T-helper 17 cell (primary cell): ENCODE measurements at places on chromosomes 2 and 18.

DNA sequence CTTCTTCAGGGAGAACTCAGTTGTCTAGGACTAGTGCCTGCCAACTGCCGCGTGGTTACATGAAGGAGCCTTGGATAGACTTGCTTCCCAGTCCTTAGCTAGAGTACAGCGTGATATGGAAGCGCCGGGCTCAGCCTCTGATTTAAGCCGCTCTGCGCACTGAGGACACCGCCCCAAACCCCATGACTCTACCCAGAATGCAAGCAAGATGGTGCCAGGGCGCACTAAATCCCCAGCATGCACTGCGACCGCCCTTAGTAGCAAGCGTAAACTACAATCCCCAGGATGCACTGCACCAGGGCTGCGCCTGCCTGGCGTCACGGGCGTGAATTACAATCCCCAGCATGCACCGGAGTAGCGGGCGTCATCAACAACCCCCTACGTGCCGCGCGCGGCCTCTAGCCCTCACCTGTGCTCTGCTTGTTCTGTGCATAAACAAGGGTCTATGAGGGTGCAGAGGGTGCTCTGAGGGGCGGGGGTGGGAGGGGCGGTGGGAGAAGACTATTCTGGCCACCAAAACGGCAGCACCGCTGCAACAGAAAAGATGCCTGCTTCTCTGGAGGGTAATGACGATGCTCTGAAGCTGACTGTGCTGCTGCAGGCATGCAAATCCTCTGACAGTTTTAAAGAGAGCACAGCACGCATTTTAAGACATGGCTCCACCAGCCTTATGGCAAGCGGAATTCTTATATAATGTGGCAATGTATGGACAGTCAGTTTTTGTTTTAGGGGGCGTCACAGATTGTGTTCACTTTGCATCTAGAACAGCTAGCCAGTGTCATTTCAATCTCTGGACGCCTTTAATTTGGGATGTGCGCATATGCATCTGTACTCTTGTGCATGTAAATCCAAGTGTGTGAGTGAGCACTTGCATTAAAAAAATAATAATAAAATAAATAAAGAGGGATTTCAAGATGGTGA is 282.5 kb upstream of the MYT1L start:
- DNase-seq: peak; percentile 53

- DNase-seq: no peak
Measured at GRCh38 chr2:16607301-16607700, 58.3 kb downstream of the CYRIA start.

- no peak for DNase-seq
Measured at GRCh38 chr2:174764280-174765255, at the start of gene CHRNA1. CHRNA1 (minus strand) TSS chr2:174764472; CDS start chr2:174764394, 78 bp downstream.

DNA sequence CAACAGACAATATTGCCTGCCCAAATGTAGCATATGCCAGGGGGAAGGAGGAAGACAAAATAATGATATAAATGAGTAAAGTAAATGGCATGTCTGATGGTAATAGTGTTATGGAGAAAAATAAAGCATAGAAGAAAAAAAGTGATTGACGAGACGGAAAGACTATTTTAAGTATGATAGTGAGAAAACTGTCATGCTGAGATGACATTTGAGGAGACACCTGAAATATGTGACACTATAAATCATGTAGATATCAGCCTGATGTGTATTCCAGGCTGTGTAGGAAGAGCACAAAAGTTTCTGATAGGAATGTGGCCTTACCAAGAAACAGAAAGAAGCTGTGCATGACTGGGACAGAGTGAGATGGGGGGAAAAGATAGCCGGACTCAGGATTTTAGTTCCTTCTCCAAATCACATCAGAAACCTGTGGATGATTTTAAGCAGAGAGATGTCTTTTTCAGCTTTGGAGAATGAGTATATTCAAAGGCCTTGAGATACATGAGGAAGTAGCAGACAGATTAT is 387.3 kb upstream of the SYT4 start:
- DNase-seq: no peak

GRCh38 chr18:3170441-3171161 is 49.2 kb downstream of the MYOM1 start:
- no peak for DNase-seq

- DNase-seq: no peak
Measured at GRCh38 chr2:182826064-182826463, 40.4 kb downstream of the FRZB start.

GRCh38 chr2:143559147-143559546 is 429.9 kb downstream of the ARHGAP15 start:
- DNase-seq: no peak

- no peak for DNase-seq
Measured at GRCh38 chr2:156918410-156918809, 339.1 kb upstream of the GALNT5 start.

DNA sequence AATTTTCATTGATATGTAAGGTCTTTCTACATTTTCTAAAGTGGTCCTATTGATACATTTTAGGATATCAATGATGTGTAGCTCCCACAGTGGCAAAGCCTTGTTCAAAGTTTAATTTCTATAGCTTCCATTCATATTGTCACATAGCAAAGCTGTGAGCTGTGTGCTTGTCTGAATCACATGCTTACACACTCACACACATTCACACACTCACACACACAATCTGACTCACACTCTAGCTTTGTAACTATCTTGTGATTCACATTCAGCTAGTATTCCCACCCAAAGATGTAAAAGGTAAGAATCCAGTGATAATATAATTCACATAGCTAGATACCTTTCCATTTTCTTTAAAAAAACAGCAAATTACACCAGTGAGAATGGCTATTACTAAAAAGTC is 58.7 kb downstream of the MAPRE2 start:
- DNase-seq: no peak

GRCh38 chr2:32772638-32773447 is 145.0 kb downstream of the TTC27 start:
- DNase-seq: no peak

GRCh38 chr2:231601356-231602229 is 8.9 kb downstream of the TEX44 start:
- peak; percentile 76 for DNase-seq

- no peak for DNase-seq
Measured at GRCh38 chr2:63225964-63226686, 175.5 kb downstream of the OTX1 start.

GRCh38 chr2:3326871-3327270 is 50.7 kb downstream of the EIPR1 start:
- no peak for DNase-seq

DNA sequence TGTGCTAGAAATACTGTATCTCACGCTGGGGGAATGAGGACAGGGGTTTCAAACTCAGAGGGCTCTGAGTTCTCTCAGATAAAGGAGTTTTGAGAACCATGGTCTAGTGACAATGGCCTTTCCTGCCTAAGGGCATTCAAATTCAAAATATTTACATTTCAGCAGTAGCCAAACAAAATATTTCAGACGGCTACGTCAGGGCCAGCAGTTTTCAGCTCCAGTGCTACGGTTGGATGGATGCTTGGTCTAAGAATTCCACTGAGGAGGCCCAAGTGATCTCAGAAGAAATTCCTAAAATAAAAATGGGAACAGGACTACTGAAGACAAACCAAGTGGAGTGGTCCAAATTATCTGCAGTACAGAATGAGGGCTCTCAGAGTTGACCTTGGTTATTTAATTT is 41.1 kb upstream of the SCG2 start:
- DNase-seq: no peak

DNA sequence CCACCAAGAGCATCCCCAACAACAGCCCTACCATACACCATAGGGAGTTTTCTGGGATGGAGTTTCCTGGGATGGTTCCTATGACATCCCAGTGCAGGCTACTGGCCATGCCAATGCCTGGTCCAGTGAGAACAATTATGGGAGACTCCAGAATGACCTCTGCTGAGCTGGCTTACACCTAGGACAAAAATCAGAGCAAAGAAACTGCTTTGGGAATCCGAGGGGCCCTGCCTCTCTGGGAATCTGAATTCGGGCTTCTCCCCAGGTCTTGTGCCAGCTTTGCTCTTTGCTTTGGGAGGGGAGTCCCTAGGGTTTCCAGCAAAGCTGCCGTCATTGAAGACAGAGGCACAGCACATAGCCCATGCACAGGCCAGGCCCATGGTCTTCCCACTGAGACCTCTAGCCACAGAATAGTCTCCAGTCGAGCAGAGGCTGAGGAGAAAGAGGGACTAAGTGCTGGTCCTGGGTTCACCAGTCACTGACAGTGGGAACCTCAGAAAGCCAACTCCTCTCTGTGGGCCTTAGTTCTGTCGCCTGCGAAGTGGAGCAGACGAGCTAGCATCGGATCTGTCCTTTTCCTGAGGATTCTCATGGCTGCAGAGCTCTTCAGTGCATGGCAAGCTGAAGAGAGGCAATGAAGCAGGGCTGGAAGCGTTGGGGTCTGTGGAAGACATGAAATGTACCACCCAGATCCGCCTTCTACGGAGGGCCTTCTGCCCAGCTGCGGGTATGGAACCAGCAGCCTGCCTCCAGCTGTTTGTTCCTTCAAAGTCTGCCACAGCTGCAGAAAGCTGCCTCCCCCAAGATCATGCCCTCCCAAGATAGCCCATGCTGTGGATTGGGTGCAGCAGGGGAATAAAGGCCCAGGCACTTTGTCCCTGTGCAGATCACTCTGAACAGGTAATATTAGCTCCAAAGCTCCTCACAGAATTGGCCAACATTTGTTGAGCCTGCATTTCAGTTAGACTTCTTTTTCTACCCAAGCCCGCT is 11.2 kb upstream of the LBH start:
- DNase-seq: no peak
